ENCODE measurements at places on chromosomes 13 and 19. TPM values are rescaled to one million over a fixed set of nuclear protein-coding genes. Genes with fewer than 3 reads are reported as not detected.

- no peak for DNase-seq
Observed at GRCh38 chr13:100675661-100676129, 1.1 kb upstream of the TMTC4 start.

GRCh38 chr19:52638601-52639000 lies 446 bp upstream of the ZNF83 start:
- peak; percentile 37 for DNase-seq

DNA sequence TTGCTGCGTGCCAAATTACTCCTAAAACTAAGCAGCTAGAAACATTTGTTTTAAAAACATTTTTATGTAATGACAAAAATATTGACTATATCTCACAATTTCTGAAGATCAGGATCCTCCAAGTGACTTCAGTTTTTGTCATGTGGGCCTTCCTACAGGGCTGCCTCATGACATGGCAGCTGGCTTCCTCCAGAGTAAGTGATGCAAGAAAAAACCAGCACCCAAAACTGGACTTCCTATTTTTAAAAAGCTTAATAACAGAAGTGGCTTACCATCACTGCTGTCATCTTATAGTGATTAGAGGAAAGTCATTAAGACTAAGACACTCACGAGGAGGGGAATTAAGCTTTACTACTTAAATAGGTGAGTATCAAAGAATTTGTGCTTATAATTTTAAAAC lies 681.7 kb downstream of the PCDH17 start:
- no peak for DNase-seq

IZUMO2 gene
- total RNA-seq = not detected

PDX1 gene
- total RNA-seq = not detected

DNA sequence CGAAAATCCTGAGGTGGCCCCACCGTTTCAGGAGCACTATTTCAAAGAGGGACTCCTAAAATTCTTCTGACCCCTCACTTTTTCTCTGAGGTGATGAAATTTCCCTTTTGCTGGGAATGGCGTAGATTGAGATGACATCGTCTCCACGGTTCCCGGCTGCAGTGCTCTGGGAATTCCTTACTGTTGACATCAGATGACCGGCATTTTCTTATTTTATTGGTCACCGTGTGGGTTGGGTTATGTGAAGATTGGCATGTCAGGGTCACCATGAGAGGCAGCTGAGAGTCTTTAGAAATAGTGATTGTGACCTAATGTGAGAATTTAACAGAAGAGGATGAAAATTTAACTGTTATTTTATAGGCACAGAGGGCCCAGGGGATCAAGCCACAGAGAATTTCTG lies 356.7 kb downstream of the FGF9 start:
- DNase-seq = no peak
